Anterior cingulate cortex (tissue), 58 donors: ENCODE measurements at places on chromosomes 1 and 21.

- no peak for DNase-seq
Observed at GRCh38 chr1:145719230-145720079, at the start of gene CD160. Gene CD160, plus strand, starts transcription at chr1:145719499. Its CDS starts 8,829 bp downstream, at chr1:145728328.

DNA sequence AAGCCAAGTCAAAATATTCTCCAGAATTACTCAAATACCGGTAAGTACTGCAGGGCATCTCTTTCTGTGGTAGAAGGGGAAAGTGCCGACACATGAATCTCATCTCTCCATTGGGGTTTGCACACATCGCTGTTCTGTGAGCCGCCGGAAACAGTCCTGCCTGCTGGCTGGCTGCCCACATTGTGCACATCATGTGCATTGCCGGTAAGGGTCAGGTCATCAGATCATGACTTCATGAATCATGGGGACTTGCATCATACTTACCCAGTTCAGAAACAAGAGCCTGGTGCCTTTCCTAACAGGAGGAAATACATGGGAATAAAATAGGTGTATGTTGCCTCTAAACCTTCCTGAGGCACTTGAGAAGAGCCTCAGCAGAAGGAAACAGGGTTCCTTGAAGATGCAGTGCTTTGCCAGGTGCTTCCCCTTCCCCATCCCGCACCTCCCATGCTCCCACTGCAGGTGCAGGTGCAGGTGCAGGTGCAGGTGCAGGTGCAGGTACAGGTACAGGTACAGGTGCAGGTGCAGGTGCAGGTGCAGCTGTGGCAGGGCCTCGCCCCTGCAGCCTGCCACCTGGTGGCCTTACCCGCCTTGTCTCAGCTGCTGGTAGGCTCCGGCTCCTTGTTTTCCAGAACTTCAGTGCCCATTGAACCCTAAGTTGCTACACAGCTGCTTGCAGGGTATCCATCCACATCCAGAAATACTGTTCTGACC is 26.5 kb downstream of the GPR137B start:
- DNase-seq: no peak

- DNase-seq: no peak
Observed at GRCh38 chr21:34345091-34345871, 18.5 kb upstream of the KCNE2 start.

DNA sequence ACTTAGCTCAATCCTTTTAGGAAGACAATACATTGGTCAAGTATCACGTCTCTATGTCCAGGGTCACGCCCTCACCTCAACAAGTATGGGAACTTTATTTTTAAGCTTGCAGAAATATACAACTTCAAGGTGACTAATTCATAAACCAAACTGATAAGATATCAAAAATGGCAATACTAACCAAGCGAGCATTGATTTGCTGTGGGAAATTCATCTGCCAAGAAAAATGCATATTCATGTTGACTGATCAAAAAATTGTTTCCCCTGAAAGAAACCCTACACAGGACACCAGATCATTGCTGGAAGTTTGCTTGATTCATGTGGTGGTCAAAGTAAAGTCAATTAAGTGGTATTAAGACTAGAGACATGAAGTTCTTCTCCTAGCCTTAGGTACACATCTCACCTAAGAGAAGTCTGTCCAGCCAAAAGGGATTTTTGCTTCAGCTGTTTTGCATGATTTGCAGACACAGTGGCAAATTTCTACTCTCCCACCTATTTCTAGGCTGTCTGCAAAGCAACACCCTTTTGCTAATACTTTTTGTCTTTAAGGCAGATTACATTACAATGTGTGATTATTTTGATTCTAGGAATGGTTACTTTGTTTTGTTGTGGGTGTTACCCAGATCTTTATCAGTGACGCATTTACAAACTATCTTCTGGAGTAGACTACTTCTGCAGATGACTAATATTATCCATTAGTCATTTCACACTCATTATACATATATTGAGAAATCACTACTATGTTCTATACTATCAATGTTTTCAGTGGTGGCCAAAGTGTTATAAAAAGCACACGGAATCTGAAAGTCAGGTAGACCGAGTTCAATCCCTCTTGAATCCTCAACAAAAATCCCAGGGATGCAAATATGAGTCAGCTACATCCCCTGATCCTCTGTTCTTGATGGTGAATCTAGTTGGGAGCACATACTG is 12.4 kb downstream of the SAMSN1 start:
- no peak for DNase-seq

GRCh38 chr1:111140680-111140967 is 601 bp downstream of the CEPT1 start:
- no peak for DNase-seq

DNA sequence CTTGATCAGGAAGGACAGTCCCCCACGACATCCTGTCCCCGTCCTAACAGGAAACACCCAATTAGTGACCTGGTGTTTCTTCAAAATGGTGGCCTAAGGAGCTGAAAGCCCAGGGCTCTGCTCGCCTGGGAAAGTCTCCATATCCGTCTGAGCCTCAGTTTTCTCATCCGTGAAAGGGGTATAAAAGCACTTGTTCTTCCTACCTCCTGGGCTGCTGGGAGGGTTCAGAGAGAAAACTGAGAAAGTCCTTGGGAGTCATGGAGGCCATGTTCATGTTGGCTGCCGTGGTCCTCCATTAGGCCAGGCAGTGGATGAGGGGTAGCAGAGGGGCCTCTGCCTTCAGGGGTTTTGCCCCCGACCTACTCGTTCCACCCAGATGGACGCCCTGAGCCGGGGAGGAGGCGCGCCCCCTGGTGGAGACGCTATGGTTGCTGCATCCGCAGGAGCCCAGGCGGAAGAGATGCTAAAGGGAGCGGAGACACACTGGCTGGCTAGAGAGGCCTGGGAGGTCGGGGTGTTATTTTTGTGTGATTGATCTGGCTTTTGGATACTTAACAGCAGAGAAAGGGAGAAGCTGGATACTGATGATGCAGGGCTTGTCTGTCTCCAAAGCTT is 113.5 kb downstream of the PRDM2 start:
- no peak for DNase-seq

DNA sequence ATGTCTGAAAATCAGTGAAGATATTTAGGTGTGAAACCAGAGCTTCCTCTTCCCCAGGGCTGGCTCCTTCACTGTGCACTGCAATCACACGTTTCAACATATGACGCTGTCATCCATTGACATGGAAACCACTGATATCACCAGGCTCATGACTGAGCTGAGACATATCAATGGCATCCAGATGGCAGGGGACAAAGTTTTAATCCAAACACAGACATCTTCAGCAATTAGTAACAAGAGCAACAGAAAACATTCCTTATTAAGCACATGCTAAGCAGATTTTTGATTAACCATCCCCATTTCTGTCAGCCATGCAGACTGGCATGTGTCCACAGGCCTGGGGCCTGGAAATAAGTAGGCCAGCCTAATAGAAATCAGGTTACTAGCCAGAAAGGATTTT is 108.0 kb upstream of the ADAR start:
- no peak for DNase-seq

DNA sequence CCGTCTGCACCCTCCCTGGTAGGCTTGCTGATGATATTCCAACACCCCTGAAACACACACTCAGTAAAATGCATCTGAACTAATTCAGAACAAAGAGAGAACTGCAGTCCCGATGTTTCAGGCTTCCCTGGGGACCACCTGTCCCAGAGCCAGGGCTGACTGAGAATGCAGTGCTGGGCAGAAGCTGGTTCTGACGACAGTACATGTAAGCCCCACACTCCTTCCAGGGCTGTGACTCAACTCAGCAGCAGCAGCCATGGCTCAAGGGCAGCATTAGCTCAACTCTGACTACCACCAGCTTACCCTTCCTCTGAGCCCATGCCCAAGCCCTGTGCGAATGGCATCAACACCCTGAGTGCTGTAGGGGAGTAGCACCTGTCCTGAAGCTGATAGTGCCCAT is 56.4 kb upstream of the SIPA1L2 start:
- DNase-seq: no peak

GRCh38 chr1:227925582-227926198 is 22.0 kb downstream of the WNT9A start:
- no peak for DNase-seq

DNA sequence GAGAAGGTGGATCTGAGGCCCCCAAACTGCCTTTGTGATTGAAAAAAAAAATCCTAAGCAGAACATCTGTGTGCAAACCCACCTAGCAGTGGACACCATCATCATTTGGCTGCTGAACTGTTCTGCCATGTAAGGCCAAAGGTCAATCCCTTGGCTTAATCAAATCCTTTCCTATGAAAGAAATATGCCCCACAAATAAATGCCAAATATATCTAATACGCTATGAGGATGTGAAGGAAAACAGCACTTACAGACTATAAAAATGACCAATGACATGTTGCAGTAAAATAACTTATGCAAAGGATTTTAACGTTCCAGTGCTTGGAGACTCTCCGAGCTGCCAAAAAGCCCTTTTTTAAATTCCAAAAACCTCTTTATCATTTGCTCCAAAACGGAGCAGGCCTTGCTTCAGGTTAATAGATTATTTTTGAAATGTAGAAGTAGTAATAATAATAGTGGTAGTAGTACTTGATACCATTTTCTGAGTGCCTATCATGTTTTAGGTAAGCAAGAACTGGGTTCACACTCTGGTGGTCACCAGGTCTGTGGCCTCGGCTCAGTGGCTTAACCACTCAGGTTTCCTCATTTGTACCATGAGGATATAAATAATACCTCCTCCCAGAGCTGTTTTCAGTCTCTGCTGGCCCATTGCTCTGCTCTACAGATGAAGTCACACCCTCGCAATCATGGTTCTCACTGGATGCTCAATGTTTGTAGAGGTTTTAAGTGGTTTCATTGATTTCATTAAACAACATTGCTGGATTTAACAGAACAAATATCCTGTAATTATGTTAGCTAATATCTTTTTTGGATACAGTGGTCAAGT is 47.9 kb upstream of the EDEM3 start:
- DNase-seq: no peak

DNA sequence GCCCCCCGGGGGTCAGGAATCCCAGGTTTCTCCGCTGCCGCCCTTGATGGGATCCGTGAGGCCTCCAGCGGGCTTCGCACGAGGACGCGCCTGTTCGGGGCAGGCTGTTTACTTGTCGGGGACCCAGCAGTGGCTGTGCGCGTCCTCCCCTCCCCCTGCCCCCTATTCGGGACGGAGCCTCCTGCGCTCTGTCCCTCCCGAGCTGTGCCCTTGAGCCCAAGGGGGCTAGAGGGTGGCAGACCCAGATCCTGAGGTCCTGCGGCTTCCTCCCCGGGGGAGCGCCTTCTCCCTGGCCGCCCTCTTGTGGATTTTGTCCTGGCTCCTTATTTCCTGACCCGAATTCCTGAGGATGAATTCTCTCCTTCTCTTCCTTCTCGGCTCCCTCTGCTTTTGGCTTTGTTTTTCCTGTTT is 38.4 kb downstream of the PIK3CD start:
- no peak for DNase-seq

- no peak for DNase-seq
Observed at GRCh38 chr1:222095606-222096475, 354.0 kb upstream of the DUSP10 start.
